ENCODE measurements at places on chromosomes 5 and 9. TPM values are rescaled to one million over a fixed set of nuclear protein-coding genes. Genes with fewer than 3 reads are reported as not detected.

Gene CDX1
- total RNA-seq = not detected

Gene BASP1
- total RNA-seq = 217 TPM

Gene EDIL3
- 17.6 TPM for total RNA-seq

GRCh38 chr5:175689147-175689991 lies 31.5 kb downstream of the HRH2 start:
- H3K36me3 ChIP-seq = no peaks in the 10 kb centered on the region
- H3K27me3 ChIP-seq = peaks cover 8% of the 10 kb centered on the region
- DNase-seq = no peak
- no peak overlapping the region for H3K4me3 ChIP-seq
- H3K4me1 ChIP-seq = no peaks in the 10 kb centered on the region
- H3K27ac ChIP-seq = no peak overlapping the region

- no peaks in the 10 kb centered on the region for H3K27me3 ChIP-seq
- no peaks in the 10 kb centered on the region for H3K4me1 ChIP-seq
- H3K27ac ChIP-seq = no peak overlapping the region
Observed at GRCh38 chr9:77810637-77811119, 162.6 kb upstream of the GNA14 start.

DNA sequence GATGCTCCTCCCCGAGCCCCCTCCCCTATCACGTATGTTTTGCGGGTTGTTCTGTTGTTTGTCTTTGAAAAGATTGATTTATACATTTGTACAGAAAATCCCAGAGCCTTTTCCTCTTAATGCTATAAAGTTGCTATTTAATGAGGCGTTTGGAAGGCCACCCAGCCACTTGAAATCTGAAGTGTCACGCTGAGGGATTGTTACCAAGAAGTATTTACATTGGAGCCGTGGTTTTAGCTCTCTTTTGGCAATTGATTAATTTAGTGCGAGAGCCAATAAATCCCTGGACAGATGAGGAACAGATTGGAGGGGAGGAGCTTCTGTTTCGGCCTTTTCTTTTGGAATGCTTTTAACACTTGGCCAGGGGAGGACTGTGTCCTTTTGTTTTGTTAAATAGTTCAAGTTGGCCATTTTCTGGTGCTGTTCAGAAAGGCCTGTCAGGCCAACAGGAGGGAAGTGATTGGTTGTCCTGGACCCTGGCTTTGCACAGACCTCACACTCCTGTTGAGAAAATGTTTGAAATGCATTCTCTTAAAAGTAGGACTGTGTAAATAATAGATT lies 250.2 kb downstream of the PDZD2 start:
- DNase-seq = no peak
- H3K27ac ChIP-seq = no peak overlapping the region
- peaks cover 3% of the 10 kb centered on the region for H3K27me3 ChIP-seq
- no peaks in the 10 kb centered on the region for H3K36me3 ChIP-seq
- no peaks in the 10 kb centered on the region for H3K4me1 ChIP-seq

DNA sequence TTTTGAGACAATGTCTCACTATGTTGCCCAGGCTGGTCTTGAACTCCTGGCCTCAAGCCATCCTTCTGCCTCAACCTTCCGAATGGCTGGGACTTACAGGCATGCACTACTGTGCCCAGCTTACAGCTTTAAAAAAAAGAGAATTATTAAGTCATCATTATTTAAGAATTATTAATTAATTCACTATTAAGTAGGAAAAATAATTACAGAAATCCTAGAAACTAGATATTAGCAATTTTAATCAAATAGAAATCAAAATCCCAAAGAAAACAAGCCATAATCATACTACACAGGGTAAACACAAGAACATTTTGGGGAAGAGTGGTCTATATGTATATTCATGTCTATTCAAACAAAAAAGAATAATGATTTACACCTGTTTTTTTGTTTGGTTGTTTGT lies 19.6 kb upstream of the MTMR12 start:
- H3K4me3 ChIP-seq = no peak overlapping the region
- no peaks in the 10 kb centered on the region for H3K4me1 ChIP-seq
- H3K36me3 ChIP-seq = no peaks in the 10 kb centered on the region
- H3K27ac ChIP-seq = no peak overlapping the region

Measured in Panc1 (cell line).